ENCODE measurements at places on chromosomes 1 and 21. TPM values are rescaled to one million over a fixed set of nuclear protein-coding genes. Genes with fewer than 3 reads are reported as not detected.
A peak's percentile ranks its signal among the peaks of the same experiment; 100 is the strongest.

DNA sequence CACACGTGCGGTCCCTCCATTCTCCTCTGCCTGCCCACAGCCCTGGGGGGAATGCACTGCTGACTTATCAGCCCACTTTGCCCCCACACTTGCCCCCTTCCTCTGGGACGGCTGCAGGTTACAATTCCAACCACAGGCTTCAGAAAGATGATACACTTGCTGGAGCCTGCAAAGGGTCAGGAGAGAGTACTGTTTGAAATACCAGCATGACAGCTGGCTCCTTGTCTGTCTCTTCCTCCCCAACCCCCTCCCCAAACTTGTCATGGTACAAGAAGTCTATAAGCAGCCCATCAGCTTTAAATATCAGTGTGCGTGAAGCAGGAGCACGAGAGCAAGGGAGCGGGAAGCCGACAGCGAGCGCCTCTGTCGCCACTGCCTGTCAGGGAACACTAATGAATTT is 62.4 kb downstream of the ERI3 start:
- DNase-seq = peak; percentile 43

DNA sequence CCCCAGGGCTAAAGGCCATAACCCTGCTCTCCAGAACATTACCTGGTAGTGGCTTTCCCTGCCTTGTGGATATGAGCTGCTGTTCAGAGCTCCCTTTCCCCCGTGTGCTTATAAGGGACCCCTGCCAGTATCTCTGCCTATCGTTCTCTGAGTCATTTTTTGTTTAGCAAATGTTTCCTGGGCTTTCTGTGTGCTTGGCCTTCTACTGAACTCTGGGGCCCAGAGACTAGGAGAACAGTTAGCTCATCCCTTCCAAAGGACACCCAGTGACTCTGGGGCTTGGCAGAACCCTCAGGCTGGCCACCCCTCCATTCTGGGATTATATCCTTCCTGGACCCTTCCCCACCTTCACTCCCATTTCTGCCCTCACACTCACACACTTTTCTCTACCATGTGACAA is 80.8 kb upstream of the POU3F1 start:
- peak; percentile 46 for DNase-seq

GRCh38 chr1:157775101-157775870 is 1.6 kb downstream of the FCRL2 start:
- DNase-seq = no peak

DNA sequence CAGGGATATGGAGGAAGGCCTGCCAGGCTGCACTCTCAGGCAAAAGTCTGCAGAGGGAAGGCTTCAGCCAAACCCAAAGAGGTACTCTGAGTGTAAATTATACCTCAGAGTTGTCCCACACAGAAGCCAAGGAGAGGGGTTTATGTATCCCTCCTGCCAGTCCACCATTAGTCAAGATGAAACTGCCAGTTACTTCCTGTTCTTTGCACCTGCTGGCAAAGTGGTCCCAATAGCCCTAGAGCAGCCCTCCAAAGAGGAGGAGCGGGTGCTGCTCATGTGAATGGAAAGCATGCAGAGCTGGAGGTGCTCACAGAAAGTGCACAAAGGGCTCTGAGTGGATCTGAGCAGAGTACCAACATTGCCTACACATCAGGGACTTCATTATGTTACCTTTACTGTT is 37.1 kb upstream of the MCOLN3 start:
- no peak for DNase-seq

DNA sequence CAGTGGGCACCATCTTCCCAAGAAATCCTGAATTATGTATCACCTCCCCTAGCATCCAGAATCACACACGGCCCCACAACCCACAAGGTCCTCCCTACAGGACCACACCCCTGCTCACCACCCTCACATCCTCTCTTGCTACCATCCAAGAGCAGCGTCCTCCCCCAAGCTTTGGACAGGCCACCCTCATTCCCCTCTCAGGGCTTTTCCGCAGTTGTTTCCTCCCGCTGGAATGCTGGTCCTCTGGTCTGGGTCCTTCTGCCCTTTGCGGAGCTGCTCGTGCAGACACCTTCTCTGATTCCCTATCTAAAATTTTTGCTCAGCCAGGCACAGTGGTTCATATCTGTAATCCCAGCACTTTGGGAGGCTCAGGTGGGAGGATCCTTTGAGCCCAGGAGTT is 56.5 kb downstream of the TOMM20 start:
- no peak for DNase-seq

GRCh38 chr1:27364696-27365371 is 1.9 kb downstream of the MAP3K6 start:
- DNase-seq = no peak

DNA sequence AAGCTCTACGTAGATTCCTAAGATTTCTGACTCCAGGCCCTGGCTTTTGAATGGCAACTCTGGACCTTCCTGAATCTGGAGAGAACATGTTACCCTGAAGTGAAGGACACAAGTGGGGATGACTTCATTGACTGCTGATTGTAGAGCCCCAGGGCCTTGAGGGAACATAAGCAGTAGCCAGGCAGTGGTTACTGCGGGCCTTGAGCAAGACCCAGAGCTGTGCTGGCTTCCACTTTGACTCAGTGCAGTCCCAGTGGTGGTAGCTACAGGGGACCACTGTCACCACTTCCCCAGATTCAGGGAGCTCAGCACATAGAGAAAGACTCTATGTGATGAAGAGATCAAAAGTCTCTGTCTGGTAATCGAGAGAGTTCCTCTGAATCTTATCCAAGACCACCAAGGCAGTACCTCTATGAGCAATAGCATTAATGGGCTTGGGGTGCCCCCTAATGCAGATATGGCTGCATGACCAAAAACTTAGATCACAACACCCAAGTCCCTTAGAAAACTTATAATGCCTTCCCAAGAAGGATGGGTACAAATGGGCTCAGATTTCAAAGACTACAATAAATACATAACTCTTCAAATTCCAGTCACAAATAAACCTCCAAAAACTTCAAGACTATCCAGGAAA is 1278.3 kb downstream of the AMY1C start:
- DNase-seq = no peak

GRCh38 chr21:31255896-31256295 is 88.2 kb downstream of the TIAM1 start:
- DNase-seq = no peak

DNA sequence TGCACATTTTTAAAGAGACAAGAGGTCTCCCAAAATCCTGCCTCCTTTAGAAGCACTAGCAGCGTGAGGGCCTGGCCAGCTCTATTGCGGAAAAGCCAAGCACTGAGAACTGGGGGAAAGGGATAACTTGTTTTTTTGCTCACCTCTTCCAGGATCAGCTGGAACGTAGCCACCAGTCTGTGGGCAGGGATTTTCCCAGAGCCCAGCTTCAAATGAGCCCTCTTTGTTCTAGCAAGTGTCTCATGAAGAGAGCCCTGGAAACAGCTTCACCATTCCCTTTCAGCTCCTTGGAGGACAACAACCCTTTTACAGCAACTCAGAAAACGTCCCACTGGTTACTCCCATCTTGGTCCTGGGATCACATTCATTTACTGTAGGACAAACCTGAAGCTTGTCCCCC is 195.4 kb downstream of the LMX1A start:
- no peak for DNase-seq

ACAP3 gene
- 63.6 TPM for polyA plus RNA-seq

TRIM63 gene
- polyA plus RNA-seq = 32.8 TPM

ADAMTS5 gene
- not detected for polyA plus RNA-seq

ERRFI1 gene
- polyA plus RNA-seq = 7.1 TPM

GABPB2 gene
- polyA plus RNA-seq = 1.6 TPM

C1QC gene
- not detected for polyA plus RNA-seq

PANK4 gene
- 44.5 TPM for polyA plus RNA-seq
